Brain (organoid and tissue), 16 donors: ENCODE measurements at places on chromosomes 1 and 21.
A peak's percentile ranks its signal among the peaks of the same experiment; 100 is the strongest.

GRCh38 chr1:199272628-199273086 lies 633.8 kb downstream of the PTPRC start:
- DNase-seq, result no peak

DNA sequence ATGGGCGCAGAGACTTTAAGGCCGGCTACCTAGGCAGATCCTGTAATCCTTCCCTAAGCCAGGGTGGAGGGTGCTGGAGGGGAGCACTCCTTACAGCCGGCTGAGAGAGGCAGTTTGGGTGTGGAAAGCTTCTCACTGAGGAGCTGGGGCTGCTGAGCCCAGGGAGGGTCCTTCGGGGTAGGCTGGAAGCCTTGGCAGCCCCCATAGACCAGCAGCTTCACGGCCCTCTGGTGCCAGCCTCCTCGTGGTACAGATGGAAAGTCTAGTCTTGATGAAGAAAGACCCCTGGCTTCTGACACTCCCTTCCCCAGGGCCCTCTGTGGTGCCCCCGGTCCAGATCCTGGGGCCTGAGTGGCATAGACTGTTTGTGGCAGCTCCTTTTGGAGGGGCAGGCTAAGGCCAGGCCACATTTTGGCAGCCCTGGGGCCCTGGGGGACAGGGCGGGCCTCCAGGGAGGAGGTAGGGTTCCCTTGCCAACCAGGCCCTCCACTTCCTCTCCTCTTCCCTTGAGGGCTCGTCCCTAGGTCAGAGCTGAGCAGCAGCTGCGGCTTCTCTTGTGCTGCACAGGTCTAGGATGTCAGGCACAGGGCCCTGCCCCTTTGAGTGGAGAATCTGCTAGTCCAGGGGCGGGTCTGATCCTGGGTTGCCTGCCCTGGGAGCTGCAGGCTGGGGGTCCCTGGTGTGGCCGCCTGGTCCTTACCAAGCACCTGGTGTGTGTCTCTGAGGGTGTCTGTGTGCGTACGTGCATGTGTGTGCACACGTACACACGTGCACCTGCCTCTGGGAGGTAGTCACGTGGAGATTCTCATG lies 4.8 kb downstream of the AMPD2 start:
- no peak for DNase-seq

DNA sequence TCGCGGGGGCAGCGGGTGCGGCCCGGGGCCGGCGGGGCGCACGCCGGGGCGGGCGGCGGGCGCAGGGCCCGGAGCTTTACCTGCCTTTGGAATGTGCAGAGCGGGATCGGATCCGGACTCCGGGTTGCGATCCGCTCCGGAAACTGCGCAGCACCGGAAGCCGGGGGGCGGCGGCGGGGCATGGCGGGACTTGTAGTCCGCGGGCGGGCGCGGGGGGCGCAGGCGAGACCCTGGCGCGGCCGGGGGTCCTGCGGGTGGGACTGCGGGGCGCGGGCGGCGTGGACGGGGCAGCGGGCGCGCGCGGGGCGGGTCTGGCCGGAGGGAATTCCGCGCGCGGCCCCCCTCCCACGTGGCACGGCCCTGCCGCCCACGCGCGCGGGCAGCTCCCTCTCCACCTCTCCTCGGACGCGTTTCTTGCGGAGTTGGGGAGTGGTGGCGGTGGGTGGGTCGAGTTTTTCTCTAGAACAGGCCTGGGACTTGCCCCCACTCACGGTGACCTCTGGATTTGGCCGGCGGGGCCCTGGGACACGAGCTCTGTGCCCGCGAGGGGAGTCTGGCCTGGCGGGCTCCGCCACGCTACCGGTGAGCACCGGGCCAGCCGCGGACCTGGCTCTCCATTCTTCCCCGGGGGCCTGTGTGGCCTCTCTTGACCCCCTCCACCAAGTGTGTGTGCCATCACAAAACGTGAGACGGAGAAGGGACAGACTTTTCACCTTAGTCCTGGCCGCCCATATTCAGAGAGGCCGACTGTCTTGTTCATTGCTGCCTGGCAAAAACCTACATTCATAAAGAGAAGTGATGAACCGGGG lies at the start of gene PRDM15:
Gene PRDM15, minus strand, starts transcription at position 155 of the 809 bp plus-strand sequence. CDS start 18,981 bp downstream, outside the sequence.
- DNase-seq, result peak; percentile 94

GRCh38 chr1:62588000-62588399 lies 9.3 kb upstream of the ANGPTL3 start:
- DNase-seq, result no peak

DNA sequence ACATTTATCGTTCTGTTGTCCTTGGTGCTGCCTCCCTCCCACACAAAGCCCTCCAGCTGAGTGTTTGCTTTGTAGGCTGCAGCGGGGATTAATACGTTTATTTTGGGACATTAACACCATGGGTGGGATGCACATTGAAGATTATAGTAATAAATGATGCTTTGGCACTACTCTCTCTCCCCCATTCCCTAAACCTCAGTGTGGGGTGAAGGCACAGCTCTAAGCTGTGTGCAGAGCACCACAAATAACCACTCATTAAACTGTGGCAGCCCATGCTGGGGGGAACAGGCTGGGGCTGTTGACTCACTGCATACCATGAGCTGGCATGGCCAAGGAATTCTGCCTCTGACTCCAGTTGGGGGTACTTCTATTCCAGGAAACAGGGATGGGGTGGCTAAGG lies 7.7 kb downstream of the PCP4L1 start:
- DNase-seq, result no peak

DNA sequence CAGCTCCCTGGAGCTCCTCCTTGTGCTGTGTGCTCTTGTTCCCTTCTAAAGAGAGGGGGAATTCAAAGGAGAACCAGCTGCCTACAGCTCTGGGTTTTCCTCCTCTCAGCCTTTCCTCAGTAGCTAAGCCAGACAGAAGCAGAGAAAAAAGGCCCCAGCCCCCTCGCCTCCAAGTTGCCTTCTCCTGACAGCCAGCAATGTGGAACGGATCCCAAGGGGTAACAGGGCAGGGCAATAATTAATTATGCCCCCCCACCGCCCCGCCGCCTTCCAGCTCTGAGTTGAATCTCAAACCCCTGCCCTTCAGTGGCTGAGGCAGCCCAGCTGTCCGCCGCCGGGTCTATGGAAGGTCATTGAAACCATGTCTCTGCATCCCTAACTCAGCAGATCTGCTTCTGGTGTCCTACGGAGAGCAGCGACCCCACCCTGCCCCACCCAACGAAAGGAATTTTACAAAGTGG lies 69.0 kb upstream of the GOLT1A start:
- DNase-seq, result no peak

DNA sequence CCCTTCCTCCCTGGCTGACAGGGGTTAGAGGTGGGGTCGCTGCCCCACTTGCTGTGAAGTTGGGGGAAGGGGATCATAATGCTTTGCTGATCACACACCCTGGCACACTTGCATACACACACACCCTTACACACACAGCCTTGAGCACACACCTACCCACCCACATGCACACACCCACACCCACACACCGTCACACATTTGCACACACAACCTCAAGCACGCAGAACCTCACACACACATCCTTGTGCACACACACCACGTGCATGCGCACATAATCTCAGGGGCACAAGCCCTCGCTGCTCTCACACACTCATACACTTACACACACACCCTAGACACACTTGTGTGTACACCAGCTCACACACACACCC lies 16.4 kb upstream of the TNFRSF8 start:
- no peak for DNase-seq

DNA sequence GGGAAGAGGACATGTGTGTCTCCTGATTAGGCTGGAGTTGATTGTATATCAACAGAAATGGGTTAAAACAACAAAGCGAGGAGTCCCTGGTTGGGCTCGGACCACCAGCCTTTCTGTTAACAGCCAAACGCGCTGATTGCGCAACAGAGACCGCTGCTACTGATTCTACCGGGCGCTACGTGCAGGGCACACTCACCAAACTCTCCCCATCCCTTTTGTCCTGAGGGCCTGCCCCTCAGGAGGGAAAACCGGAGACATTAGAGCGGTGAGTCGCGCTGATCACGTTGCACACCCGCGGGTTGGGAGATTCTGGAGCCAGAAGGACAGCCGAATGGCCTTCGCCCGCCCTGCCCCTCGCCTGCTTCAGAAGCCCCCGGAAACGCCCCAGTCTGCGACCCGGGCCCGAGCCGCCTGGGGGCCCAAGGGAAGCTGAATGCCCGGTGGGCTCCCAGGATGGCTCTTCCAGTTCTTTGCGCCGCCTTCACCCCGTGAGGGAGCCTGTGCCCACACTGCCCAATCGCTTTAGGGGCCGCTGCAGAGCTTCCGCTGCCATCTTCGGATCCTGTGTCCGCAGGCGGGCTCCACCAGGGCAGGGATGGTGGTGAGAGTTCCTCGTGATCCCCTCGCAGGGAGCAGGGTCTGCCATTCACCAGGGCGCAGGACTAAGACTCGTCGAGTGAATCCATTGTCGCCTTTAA lies 165.4 kb upstream of the NBPF11 start:
- no peak for DNase-seq

DNA sequence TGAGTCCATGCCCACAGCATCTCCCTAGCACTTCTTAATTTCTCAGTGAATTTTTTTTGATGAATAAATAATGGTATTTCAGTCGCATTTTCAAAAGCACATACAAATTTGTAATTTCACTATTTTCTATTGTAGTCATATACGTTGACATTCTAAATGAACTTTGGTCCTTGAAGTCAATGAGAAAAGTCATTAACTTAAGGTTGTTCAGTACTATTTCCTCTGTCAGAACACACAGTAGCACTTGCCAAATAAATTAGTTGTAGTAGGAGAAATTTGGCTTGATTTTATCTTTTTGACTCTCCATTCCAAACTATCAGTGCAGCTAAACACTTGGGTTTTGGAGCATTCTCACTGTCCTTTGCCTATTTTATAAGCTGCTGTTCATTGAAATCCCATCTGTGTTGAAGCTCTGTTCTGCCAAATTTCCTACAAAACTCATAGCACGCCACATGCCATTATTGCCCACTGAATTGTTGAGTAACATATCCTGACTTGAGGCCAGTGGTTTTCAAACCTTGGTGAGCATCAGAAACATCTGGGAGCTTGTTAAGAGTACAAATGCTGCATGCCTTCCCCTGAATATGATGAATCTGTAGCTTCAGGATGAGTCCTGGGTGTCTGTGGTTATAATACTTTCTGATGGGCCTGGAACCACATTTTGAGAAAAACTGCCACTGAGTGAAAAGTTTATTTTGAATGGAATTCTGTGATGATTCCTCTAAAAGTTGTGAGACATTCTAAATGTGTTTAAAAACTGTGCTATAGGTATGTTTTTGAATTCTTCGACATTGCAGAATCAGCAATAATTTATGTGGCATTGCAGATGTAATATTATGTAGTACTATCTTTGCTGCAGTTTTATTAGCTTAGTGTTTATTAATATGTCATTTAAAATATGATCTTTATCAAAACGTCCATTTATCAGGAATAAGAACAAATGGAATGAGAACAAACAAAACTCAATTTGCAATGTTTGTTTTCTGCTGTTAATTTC lies 78.9 kb downstream of the DNM3 start:
- peak; percentile 49 for DNase-seq

GRCh38 chr1:160768295-160768657 lies 27.7 kb upstream of the LY9 start:
- DNase-seq, result no peak

GRCh38 chr1:31231802-31232201 lies 7.9 kb downstream of the NKAIN1 start:
- DNase-seq, result no peak

- DNase-seq, result no peak
These were observed 281.2 kb upstream of the PLXNA2 start for GRCh38 chr1:208525417-208525816.

GRCh38 chr21:36028127-36029069 lies 31.9 kb downstream of the SETD4 start:
- DNase-seq, result peak; percentile 87

- no peak for DNase-seq
These were observed 26.6 kb downstream of the IL23R start for GRCh38 chr1:67192902-67193301.

GRCh38 chr1:145425436-145426029 lies at the start of gene NBPF20:
NBPF20 (minus strand) TSS chr1:145425603; CDS start chr1:145405272, 20,331 bp downstream.
- DNase-seq, result peak; percentile 91

GRCh38 chr1:43009274-43009673 lies 50.6 kb upstream of the SLC2A1 start:
- no peak for DNase-seq

DNA sequence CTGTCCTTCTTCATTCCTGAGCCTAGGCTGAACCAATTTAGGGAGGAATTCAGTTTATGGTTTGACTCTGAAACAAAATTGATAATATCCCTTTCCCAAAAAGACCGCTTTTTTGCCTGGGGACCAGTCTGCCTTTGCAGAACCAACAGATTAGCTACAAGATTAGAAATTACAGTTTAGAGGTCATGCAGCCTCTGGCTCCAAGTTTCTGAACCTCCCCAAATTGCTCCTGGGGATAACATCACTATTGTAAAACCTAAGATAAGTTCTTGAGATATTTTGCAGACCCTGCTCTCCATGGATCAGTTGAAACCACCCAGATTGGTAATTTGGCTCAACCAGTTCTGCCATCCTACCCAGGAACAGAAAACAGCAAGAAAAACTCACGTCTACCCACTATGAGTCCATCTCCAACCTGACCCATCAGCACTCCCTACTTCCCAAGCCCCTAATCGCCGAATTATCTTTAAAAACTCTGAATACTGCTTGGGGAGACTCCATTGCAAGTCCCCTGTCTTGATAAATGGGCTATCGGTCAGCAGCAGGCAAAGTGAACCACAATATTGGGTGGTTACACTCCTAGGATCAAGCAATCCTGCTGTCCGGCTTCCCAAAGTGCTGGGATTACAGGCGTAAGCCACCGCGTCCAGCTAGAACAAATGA lies 605 bp upstream of the RABGGTB start:
- DNase-seq, result no peak

- DNase-seq, result no peak
These were observed 15.8 kb downstream of the AGT start for GRCh38 chr1:230698130-230698529.

DNA sequence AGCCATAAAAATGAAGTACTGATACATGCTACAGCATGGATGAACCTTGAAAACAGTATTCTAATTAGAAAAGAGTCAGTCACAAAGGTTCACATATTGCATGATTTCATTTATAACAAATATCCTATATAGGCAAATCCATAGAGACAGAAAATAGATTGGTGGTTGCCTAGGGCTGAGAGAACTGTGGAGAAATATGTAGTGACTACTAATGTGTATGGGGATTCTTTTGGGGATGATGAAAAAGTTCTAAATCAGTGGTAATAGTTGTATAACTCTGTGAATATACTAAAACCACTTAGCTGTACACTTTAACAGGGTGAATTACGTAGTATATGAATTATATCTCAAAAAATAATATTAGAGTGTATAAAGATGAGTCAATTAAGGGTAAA lies 45.8 kb downstream of the RNF115 start:
- no peak for DNase-seq

- no peak for DNase-seq
These were observed 455.3 kb upstream of the USP24 start for GRCh38 chr1:55670331-55671082.

- no peak for DNase-seq
These were observed 9.4 kb upstream of the MT1HL1 start for GRCh38 chr1:237013608-237014007.

GRCh38 chr1:112297536-112297935 lies 98.5 kb upstream of the CTTNBP2NL start:
- no peak for DNase-seq
